Fibroblast of the aortic adventitia (primary cell): ENCODE measurements at places on chromosomes 1 and 21. TPM values are rescaled to one million over a fixed set of nuclear protein-coding genes. Genes with fewer than 3 reads are reported as not detected.

The CLIC6 gene
- 0.18 TPM in 1 of 2 replicates, not detected in the other for total RNA-seq

The AGT gene
- total RNA-seq = 1.1 and 8.4 TPM in 2 replicates

The GJA9 gene
- 0.09 TPM in 1 of 2 replicates, not detected in the other for total RNA-seq

The TGFB2 gene
- 0.82 and 13.5 TPM in 2 replicates for total RNA-seq

The LEFTY2 gene
- total RNA-seq = 0.09 TPM in 1 of 2 replicates, not detected in the other

The BNIPL gene
- total RNA-seq = 0.18 and 0.33 TPM in 2 replicates

The LCE2A gene
- total RNA-seq = not detected in 2 replicates

The CELA3A gene
- total RNA-seq = not detected in 2 replicates

The CD1E gene
- not detected in 2 replicates for total RNA-seq

The FBXO28 gene
- 14.7 and 37.1 TPM in 2 replicates for total RNA-seq

The DLGAP3 gene
- total RNA-seq = not detected in 2 replicates

The RGS18 gene
- not detected in 2 replicates for total RNA-seq

The AJAP1 gene
- under 0.01 and 0.57 TPM in 2 replicates for total RNA-seq

The GJA8 gene
- total RNA-seq = not detected in 2 replicates

The NUAK2 gene
- total RNA-seq = 0.74 and 2.9 TPM in 2 replicates

The RBM11 gene
- not detected in 2 replicates for total RNA-seq

The KIF21B gene
- under 0.01 TPM in 1 of 2 replicates, not detected in the other for total RNA-seq

The A3GALT2 gene
- not detected in 2 replicates for total RNA-seq

The CNR2 gene
- under 0.01 TPM in 1 of 2 replicates, not detected in the other for total RNA-seq

The OPTC gene
- not detected in 2 replicates for total RNA-seq

The PGLYRP4 gene
- not detected in 2 replicates for total RNA-seq

The LYPD8 gene
- 0.27 TPM in 1 of 2 replicates, not detected in the other for total RNA-seq

The CYP4X1 gene
- total RNA-seq = 2.1 and 3.3 TPM in 2 replicates

The CFHR4 gene
- under 0.01 TPM in 1 of 2 replicates, not detected in the other for total RNA-seq
